Activated naive CD8-positive, alpha-beta T cell treated with anti-CD3 and anti-CD28 coated beads for 36 hours (primary cell): ENCODE measurements at places on chromosomes 4 and X. TPM values are rescaled to one million over a fixed set of nuclear protein-coding genes. Genes with fewer than 3 reads are reported as not detected.

DNA sequence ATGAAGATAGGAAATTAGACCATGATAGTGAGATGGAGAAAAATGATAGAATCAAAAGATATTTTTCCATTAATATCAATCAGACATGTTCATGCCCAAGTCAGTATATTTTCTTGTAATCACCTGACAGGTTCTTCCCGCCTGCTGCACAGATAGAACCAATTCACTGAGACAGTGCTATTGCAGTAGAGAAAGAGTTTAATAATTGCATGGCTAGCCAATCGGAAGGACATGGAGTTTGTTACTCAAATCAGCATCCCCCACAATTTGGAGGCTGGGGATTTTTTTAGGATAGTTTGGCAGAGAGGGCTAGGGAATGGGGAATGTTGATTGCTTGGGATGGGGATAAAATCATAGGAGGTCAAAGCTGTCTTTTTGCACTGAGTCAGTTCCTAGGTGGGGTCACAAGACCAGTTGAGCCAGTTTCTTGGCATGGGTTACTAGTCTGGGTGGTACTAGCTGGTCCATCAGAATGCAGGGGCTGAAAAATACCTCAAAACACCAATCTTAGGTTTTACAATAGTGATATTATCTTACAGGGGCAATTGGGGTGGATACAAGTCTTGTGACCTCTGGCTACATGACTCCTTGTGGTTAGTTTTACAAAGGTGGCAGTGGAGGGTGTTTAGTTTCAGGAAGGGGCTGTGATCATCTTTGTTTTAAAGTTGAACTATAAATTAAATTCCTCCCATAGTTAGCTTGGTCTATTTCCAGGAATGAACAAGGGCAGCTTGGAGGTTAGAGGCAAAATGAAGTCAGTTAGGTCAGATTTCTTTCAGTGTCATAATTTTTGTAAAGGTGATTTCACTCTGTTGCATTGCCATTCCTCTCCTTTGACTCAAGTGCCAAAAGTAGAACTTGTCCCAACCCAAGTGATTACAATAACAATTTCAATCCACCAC is 100.3 kb upstream of the PDE5A start:
- no peak for DNase-seq
- H3K4me1 ChIP-seq = no peaks in the 10 kb centered on the region
- peaks cover 8% of the 10 kb centered on the region for H3K27me3 ChIP-seq
- H3K36me3 ChIP-seq = no peaks in the 10 kb centered on the region
- no peak overlapping the region for H3K4me3 ChIP-seq

DNA sequence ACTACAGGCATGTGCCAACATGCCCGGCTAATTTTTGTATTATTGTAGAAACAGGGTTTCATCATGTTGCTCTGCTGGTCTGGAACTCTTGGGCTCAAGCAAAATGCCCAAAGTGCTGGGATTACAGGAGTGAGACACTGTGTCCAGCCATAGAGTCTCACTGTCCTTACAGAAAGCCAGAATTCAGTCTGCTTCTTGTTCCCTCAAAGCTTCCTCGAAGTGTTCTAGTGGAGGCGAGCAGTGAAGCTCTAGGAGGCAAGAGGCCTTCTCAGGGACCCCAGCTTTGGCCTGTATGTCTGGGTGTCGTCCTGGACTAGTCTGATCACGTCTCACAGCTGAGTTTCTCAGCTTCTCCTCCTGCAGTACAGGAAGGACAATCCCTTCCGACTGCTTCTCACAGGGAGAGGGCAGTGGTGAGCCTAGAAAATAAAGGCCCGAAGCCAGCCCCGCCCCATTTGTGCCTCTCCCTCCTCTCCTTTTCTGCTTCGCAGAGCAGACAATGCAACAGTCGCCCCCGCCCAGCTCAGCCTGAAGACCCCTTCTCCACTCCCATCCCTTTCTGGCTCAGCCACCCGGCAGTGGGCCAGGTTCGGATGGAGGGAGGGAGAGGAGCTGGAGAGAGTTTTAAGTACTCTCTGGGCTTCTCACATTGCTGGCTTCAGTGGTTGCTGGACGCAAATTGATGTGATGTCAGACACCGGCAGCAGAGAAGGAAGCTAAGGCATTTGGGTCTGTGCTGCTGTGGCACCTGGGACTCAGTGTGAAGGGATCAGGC is 11.1 kb upstream of the FAM3A start:
- peak overlapping the region; percentile 7 for H3K4me3 ChIP-seq
- H3K27me3 ChIP-seq = no peaks in the 10 kb centered on the region
- peaks cover 14% of the 10 kb centered on the region for H3K4me1 ChIP-seq
- peaks cover 2% of the 10 kb centered on the region for H3K36me3 ChIP-seq
- DNase-seq = peak; percentile 60

DNA sequence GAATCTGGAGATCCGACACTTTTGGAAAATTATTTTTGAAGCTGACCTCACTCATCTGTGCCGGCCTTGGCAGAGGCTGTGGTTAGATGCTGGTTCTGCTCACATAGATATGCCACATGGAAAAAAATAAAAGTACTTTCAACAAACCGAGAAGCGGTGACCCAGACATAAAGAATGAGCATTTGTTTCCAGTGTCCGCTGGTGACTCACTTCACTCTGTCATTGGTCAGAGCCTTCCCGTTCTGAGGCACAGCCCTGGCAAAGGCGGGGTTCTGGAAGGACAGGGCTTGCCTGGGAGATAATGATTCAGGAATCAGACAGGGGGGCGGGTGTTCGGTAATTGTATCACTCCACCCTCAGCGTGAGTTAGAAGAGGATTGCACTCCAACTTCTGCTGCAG is 172.4 kb upstream of the MXRA5 start:
- H3K4me1 ChIP-seq = no peaks in the 10 kb centered on the region
- H3K27ac ChIP-seq = no peak overlapping the region
- H3K4me3 ChIP-seq = no peak overlapping the region
- DNase-seq = no peak
- peaks cover 8% of the 10 kb centered on the region for H3K27me3 ChIP-seq
- no peaks in the 10 kb centered on the region for H3K36me3 ChIP-seq

- DNase-seq = peak; percentile 32
- H3K27me3 ChIP-seq = peaks cover 95% of the 10 kb centered on the region
- peaks cover 4% of the 10 kb centered on the region for H3K36me3 ChIP-seq
- peak within 1 kb of the TSS; percentile 60 for H3K4me3 ChIP-seq
Observed at GRCh38 chr4:146638786-146639505, at the start of gene POU4F2. Gene POU4F2, plus strand, starts transcription at chr4:146638893. Its CDS starts 248 bp downstream, at chr4:146639141.

- peaks cover 18% of the 10 kb centered on the region for H3K4me1 ChIP-seq
- no peak overlapping the region for H3K27ac ChIP-seq
- H3K27me3 ChIP-seq = no peaks in the 10 kb centered on the region
- no peak overlapping the region for H3K4me3 ChIP-seq
- H3K36me3 ChIP-seq = peaks cover 47% of the 10 kb centered on the region
Observed at GRCh38 chr4:13430834-13431568, 53.1 kb downstream of the RAB28 start.

DNA sequence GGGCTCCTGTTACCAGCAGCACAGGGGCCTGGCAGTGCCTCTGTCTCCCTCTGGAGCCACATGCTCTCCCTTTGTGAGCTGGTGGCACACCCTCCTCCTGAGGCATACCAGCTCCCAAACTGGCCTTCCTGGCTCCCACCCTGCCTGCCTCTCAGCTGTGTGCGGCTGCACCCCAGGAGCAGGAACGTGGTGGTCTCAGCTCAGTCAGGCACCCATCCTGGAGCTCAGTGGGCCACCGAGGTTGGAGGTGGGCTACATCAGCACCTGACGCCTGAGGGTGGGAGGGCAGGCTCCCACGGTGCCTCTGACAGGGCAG is 85.9 kb upstream of the NKX1-1 start:
- H3K4me1 ChIP-seq = no peaks in the 10 kb centered on the region
- H3K27me3 ChIP-seq = peaks cover 3% of the 10 kb centered on the region
- H3K27ac ChIP-seq = no peak overlapping the region
- H3K4me3 ChIP-seq = no peak overlapping the region
- H3K36me3 ChIP-seq = peaks cover 2% of the 10 kb centered on the region

The XAGE3 gene
- not detected for total RNA-seq

The KIT gene
- 0.28 TPM for total RNA-seq

GRCh38 chr4:183097231-183098018 is 1.6 kb upstream of the WWC2 start:
- no peak for DNase-seq
- peak overlapping the region; percentile 48 for H3K4me3 ChIP-seq
- H3K36me3 ChIP-seq = no peaks in the 10 kb centered on the region
- no peak overlapping the region for H3K27ac ChIP-seq

GRCh38 chr4:82551734-82552133 is 10.1 kb downstream of the TMEM150C start:
- peaks cover 30% of the 10 kb centered on the region for H3K27me3 ChIP-seq
- no peak overlapping the region for H3K4me3 ChIP-seq
- H3K27ac ChIP-seq = no peak overlapping the region
- DNase-seq = no peak

DNA sequence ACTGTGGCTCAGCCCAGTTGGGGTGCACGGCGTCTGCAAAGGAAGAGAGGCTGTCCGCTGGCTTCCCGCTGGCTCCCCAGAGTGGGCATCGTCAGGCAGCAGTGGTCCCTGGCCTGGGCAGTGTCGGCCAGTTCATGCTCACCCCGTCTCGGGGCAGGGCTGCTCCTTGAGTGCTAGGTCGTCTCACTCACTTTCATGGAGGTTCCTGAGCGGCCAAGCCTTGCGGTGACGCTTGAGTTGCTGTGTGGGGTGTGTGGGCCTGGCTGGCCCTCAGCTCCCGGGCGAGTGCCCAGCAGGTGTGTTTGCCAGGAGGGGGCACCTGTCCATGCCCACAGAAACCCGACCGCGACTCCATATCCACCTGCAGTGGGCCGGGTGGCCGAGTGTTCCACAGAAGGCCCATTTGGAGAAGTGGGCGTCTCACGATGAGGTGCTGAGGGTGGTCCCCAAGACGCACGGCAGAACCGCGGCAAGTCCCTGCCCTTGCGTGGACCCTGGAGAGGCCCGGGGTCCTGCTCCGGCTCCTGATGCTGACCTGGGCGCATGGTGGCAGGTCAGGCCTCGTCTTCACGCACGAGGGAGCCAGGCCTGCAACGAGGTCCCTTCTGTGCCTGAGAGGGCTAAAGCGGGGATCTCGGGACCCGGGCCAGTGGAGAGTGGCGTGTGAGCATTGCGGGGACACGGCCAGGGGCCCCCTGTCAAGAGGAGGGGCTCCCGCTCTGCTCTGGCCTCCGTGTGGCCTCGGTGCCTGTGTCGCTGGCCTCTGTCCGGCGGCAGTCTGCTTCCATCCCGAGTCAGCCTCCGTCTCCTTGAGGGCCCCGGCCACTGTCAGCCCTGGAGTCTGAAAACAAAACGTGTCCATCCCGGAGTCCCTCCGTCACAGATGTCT is 18.5 kb upstream of the UVSSA start:
- no peak for DNase-seq
- H3K36me3 ChIP-seq = peaks cover 19% of the 10 kb centered on the region
- no peak overlapping the region for H3K4me3 ChIP-seq
- peaks cover 21% of the 10 kb centered on the region for H3K4me1 ChIP-seq
- no peaks in the 10 kb centered on the region for H3K27me3 ChIP-seq

- no peak overlapping the region for H3K4me3 ChIP-seq
- H3K27me3 ChIP-seq = no peaks in the 10 kb centered on the region
- no peak overlapping the region for H3K27ac ChIP-seq
- DNase-seq = peak; percentile 48
- peaks cover 55% of the 10 kb centered on the region for H3K4me1 ChIP-seq
Observed at GRCh38 chr4:121252224-121252806, 88.2 kb upstream of the TNIP3 start.

The TBX22 gene
- not detected for total RNA-seq

The RHOXF2B gene
- not detected for total RNA-seq

- no peak overlapping the region for H3K27ac ChIP-seq
- H3K36me3 ChIP-seq = peaks cover 41% of the 10 kb centered on the region
- H3K4me1 ChIP-seq = peaks cover 45% of the 10 kb centered on the region
- no peaks in the 10 kb centered on the region for H3K27me3 ChIP-seq
- H3K4me3 ChIP-seq = peak overlapping the region; percentile 98
Observed at GRCh38 chr4:107991945-107992630, 2.4 kb downstream of the HADH start.

DNA sequence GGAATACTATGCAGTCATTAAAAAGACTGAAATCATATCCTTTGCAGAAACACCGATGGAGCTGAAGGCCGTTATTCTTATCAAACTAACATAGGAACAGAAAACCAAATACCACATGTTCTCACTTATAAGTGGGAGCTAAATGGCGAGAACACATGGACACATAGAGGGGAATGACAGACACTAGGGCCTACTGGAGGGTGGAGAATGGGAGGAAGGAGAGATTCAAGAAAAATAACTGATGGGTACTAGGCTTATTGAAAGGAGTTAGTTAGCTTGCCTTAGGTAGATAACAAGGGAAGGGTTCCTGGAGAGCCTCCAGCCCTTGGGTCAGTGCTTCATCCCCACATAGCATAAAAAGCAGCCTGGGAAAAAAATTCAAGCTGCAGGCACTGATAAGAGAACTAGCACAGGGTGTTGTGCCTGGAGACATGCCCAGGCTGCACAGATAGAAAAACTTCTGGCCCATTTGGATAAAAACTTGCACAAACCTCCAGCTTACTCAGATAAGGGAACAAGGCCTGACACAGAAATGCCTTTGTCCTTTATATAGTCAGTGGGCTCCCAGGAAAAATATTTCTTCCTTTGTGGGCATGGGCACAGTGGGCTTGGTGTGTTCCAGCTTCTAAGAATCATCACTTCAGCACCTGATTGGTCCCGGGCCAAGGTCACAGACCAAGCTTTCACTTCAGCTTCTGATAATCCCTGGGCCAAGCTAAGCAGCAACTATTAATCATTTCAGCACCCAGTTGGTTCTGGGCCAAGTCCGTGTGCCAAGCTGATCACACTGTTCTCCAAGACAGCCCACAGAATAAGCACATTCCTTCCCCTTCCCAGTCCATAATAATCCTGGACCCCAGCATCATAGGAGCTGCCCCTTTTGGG is 23.1 kb upstream of the PWWP3B start:
- H3K4me1 ChIP-seq = no peaks in the 10 kb centered on the region
- no peaks in the 10 kb centered on the region for H3K36me3 ChIP-seq
- DNase-seq = no peak
- H3K4me3 ChIP-seq = no peak overlapping the region

DNA sequence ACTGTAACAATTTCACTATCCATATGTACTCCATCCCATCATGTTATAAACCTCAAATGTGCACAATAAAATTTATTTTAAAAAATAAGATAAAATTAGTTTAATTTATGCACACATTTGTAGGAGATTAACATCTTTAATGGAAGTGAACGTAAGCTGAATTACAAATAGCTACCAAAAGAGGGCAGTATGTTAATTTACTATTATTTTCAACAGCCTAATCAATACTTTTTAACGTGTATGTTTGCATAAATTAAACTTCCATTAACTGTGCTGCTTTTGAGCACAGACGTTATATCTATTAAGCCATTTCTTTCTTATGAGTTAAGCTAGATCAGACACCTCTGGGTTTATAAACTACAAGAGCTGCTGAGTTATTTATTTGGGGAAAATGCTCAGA is 56.5 kb upstream of the PHKA2 start:
- no peaks in the 10 kb centered on the region for H3K27me3 ChIP-seq
- no peak for DNase-seq
- no peaks in the 10 kb centered on the region for H3K36me3 ChIP-seq
- no peaks in the 10 kb centered on the region for H3K4me1 ChIP-seq
- no peak overlapping the region for H3K27ac ChIP-seq

The CPLX1 gene
- total RNA-seq = 0.16 TPM

- H3K27me3 ChIP-seq = no peaks in the 10 kb centered on the region
- no peaks in the 10 kb centered on the region for H3K4me1 ChIP-seq
- no peak overlapping the region for H3K27ac ChIP-seq
- H3K4me3 ChIP-seq = no peak overlapping the region
Observed at GRCh38 chrX:5852941-5853340, 375.7 kb downstream of the NLGN4X start.

- H3K36me3 ChIP-seq = peaks cover 5% of the 10 kb centered on the region
- peaks cover 71% of the 10 kb centered on the region for H3K4me1 ChIP-seq
- no peak for DNase-seq
- no peaks in the 10 kb centered on the region for H3K27me3 ChIP-seq
- peak overlapping the region; percentile 99 for H3K27ac ChIP-seq
Observed at GRCh38 chrX:12949205-12949926, 25.5 kb upstream of the TMSB4X start.

The AR gene
- not detected for total RNA-seq

The RGN gene
- total RNA-seq = not detected

The AREG gene
- total RNA-seq = not detected

The CFAP47 gene
- not detected for total RNA-seq
